ENCODE measurements at places on chromosomes 6 and 20.

DNA sequence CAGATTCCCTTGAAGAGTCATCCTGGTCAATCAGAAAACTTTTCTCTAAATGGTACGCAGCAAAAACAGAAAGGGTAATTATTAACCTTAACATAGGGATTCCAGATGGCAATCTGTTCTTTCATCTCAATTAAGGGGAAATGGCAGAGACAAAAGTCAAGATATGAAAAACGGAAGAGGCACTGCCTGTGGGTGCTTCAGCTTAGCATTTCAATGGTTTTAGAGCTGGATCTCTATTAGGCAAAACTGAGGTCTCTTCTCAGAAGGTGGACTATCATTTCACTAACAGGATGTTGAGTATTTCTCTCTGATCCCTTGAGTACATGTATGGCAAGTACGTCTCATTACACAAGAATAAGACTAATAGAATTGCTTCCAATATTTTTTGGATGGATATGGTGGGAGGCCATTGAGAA lies 296.9 kb downstream of the HIVEP2 start:
- DNase-seq: no peak

GRCh38 chr20:25459916-25460535 lies 52.6 kb downstream of the GINS1 start:
- DNase-seq: no peak

- no peak for DNase-seq
Observed at GRCh38 chr6:111263837-111264236, 176.5 kb downstream of the SLC16A10 start.

GRCh38 chr6:53910834-53911233 lies 116.0 kb downstream of the LRRC1 start:
- no peak for DNase-seq

- no peak for DNase-seq
Observed at GRCh38 chr6:33126101-33126714, 50.4 kb downstream of the HLA-DPB1 start.

DNA sequence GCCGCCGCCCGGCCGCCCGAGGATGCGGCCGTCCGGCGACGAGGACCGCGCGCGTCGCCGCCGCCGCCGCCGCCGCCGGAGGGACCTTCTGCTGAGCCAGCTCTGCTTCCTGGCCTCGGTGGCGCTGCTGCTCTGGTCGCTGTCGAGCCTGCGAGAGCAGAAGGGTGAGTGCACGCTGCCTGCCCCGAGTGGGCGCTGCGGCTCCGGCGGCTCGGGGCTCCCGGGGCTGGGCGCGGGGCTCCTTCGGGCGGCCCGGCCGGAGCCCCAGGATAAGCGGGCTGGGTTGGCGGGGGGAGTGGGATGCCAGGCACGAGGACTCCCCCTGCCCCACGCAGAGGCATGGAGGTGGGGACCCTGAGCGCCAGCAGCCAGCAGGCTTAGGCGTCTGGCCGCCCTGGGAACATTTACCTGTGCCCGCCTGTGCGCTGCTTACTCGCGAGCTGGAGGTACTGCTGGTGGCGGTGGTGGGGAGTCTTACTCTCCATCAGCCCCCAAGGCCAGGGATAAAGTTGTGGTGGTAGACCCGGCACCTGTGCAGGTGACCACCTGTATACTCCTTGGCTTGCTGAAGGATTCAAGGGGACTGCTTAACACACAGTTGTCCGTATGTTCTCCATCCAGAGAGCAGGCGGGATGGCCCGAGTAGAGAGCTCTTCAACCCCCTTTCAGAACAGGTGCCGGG lies 520 bp downstream of the SLC24A3 start:
- DNase-seq: peak; percentile 94
